Occipital lobe (tissue), 3 donors: ENCODE measurements at places on chromosomes 11 and 22. TPM values are rescaled to one million over a fixed set of nuclear protein-coding genes. Genes with fewer than 3 reads are reported as not detected.

DNA sequence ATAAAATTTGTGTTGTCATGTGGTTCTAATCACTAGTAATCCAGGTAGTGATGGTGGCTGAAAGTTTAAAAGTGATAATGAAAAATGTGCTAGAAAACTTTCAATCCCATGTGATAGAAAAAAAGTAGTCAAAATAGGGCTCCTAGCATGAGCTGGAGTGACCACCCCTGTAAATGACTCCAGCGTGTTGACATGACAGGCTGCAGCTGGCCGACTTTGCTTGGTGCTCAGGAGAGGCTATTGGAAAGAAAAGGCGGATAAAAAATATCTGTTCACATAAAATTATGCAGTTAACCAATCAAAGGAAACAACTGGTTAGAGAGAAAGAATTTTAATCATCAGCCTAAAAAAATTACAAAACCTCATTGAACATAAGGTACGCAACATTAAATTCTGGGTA, 16.9 kb upstream of the MTCH2 start:
- DNase-seq, result no peak

DNA sequence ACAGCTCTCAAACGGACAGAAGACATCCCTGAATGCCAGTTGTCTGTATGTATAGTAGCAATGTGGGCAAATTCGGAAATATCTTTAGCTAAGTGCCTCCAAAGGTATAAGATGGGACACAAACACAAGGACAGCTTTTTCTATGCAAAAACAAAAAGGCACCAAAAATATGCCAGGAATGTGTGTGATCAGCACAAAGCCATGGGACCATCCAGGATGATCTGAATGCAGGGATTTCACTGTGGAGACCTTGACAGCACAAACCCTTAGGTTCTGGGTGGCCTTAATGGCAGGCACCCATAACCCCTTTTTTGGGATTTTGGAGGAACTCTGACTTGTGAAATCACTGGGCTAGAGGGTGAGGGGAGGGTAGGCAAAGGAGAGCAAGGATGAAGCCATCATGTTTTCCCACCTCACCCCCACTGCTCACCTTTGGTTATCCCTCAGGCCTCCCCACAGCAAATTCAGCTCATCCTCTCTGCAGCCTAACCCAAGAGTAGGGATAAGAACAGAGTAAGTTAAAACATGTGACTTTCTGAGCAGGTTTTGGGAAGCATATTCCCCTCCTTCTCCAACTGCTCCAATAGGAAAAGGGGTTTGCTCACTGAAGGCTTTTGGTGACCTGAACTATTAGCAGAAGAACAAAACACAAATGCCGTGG, 154.6 kb downstream of the SNX19 start:
- DNase-seq, result no peak

GRCh38 chr11:44005956-44006355, 41.8 kb upstream of the ACCSL start:
- no peak for DNase-seq

GRCh38 chr22:42001706-42002105, 3.1 kb downstream of the WBP2NL start:
- DNase-seq, result no peak

GRCh38 chr22:42343531-42344081, 73.2 kb upstream of the TCF20 start:
- no peak for DNase-seq

DNA sequence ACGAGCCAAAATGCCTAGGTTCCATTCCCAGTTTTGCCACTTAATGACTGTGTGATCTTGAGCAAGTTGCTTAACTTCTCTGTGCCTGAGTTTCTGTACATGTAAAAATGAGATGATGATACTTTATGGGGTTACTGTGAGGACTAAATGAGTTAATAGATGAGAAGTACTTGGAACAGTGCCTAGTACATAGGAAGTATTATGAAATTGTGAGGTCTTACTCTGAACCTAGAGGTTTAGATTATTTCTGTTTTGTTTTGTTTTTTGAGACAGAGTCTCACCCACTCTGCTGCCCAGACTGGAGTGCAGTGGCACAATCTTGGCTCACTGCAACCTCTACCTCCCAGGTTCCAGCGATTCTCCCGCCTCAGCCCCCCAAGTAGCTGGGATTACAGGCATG, 227.0 kb upstream of the POU2AF2 start:
- DNase-seq, result no peak

GRCh38 chr11:72712168-72712751, 38.0 kb upstream of the PDE2A start:
- DNase-seq, result no peak

GRCh38 chr11:27408246-27408800, 45.3 kb upstream of the CCDC34 start:
- no peak for DNase-seq

DNA sequence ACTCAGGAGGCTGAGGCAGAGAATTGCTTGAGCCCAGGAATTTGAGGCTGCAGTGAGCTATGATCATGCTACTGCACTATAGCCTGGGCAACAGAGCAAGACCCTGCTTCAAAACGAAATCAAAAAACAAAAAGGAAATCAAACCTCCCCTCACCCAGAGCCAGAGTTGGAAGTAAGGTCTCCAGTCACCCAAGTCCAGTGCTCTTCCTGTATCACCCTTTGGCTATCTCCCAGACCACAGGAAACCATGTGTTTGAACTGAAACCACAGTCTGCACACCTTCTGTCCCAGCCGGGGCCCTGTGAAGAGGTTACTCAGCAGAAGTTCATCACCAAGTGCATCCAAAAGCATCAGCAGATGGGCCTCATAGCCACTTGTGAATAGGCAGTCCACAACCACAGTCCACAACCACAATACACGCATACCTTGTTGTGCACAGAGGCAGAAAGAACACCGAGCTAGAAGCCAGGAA, 4.6 kb downstream of the MYH9 start:
- DNase-seq, result no peak

GRCh38 chr22:24335496-24335895, 64.9 kb downstream of the SPECC1L start:
- no peak for DNase-seq

DNA sequence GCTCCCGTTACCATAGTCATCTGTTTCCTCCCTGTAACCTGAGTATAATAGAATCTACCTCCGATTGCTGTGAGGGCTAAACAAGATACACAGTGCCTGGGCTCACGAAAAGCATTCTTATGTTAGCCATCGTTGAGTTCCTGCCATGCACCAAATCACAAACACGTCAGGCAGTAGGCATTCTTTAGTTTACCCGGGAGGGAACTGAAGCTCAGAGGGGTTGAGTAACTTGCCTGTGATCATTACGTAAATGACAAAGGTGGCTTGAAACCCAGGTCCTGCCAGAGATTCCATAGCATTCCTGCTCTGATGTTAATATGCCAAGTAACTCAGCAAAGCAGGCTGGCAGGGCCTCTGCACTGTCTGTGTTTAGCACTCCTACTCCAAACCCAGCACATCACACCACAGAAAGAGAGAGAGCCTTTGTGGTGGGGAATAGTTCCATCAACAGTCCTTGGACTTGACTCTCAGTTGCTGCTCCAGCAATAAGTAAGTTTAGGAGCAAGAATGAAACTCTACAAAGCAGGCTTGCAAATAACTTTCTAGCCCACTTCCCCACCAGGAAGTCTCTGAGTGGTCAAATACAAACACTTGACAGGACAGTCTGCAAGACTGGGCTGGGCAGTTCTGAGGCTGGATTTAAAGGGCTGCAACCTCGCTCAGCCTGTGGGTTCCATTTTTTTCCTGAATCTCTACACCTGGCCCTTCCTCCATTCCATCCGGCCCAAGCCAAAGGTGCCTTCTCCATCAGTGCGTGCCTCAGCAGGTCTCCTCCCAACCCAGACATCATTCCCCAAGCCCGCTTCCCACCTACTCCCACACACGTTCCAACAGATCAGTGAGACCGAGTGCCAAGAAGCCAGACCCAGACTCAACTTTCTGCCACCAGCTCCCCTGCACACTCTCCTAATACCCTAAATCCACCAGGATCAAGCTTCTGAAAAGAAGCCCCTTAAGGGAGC, 1.1 kb downstream of the SCN2B start:
- no peak for DNase-seq

GRCh38 chr11:112745973-112746372, 215.2 kb upstream of the NCAM1 start:
- no peak for DNase-seq

DNA sequence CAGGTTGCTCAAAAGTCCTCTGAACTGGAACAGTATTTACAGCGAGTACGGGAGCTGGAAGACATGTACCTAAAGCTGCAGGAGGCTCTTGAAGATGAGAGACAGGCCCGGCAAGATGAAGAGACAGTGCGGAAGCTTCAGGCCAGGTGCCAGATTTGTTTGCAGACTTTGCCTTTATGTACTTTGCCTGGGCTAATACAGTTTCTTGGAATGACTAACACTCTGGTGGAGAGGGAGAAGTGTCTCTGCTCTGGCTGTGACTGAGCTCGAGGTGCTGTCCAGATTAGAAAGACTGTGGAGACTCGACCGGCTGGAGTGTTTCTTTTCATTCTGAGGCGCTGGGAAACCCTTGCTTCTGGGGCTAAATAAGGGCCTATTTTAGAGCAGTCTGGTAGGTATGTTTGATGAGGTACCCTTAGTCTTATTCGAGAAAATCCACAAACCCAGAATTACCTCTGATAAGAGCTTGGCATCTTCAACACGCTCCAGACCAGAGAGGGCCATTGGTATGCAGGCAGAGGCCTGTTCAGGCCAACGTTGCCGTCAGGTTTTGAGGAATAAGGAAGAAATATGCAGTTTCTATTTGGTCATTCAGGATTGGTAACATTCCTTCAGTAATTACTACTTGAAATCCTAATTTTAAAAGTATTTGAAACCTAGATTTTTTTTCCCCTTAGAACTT, 76.5 kb downstream of the SWAP70 start:
- no peak for DNase-seq

DNA sequence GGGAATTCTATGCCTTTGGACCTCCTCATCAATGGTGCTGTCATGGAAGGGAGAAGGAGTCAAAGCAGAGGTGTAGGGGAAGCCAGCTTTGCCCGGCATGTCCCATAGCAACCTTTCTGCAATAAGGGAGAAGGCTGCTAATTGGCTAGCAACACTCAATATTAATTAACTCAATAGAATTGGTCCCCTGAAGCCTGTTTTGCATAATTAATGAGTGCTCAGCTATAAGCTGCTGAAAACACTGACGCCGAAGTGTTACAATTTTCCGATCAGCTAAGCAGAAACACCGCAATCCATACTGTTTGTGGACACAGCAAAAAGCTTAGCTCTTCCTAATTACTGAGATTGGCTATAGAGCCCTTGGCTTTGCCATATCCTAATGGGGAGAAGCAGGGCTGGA, 245.0 kb downstream of the CSNK2A3 start:
- DNase-seq, result no peak

DNA sequence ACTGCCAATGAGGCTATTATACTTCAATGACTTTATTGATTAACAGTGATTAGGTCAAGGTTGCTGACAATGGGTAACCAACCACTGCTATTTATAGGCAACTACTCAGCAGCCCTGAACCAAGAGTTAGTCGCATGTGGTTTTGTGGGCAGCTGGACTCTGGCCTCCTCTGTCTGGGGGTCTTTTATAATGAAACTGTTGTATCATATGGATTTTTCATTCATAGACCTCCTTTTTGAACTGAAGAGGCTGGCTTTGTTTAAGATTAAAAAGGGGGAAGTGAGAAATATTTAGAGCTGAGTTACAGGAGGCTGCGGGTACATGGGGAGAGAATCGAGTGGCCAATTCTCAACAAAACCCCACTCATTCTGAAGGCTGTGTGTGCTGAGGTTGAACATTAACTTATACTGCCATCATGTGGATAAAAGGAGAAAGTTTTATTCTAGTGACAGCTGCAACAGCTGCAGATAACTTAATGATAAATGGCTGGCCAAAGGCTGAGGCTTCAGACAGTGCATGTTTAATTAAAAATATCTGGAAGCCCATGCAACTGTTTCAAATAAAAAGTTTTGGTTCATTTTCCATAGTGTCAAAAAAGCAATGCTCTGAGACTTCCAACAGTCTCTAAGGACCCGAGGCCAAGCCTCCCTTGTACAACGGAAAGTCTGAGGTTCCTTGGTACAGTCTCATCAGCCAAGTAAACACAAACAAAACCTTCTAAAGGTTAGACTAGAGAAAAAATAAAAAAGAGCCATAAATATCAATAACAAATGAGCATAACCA, 682.6 kb downstream of the KCNA4 start:
- no peak for DNase-seq

- DNase-seq, result no peak
These were observed 38.0 kb downstream of the ETS1 start for GRCh38 chr11:128549256-128549944.

- DNase-seq, result no peak
These were observed 117.4 kb upstream of the B3GAT1 start for GRCh38 chr11:134529212-134530096.

GRCh38 chr11:130635937-130636630, 187.6 kb downstream of the ADAMTS15 start:
- DNase-seq, result no peak

The C1QTNF5 gene
- 4.2 TPM for total RNA-seq

The ACTN3 gene
- not detected for total RNA-seq

The TMEM191B gene
- total RNA-seq, result 0.94 TPM

The APOL6 gene
- 2.2 TPM for total RNA-seq

The TSSK2 gene
- not detected for total RNA-seq

The SLC17A6 gene
- 21.2 TPM for total RNA-seq

The CABP4 gene
- not detected for total RNA-seq

The DNAJB13 gene
- 0.47 TPM for total RNA-seq
